ENCODE measurements at places on chromosomes 16 and 17.

DNA sequence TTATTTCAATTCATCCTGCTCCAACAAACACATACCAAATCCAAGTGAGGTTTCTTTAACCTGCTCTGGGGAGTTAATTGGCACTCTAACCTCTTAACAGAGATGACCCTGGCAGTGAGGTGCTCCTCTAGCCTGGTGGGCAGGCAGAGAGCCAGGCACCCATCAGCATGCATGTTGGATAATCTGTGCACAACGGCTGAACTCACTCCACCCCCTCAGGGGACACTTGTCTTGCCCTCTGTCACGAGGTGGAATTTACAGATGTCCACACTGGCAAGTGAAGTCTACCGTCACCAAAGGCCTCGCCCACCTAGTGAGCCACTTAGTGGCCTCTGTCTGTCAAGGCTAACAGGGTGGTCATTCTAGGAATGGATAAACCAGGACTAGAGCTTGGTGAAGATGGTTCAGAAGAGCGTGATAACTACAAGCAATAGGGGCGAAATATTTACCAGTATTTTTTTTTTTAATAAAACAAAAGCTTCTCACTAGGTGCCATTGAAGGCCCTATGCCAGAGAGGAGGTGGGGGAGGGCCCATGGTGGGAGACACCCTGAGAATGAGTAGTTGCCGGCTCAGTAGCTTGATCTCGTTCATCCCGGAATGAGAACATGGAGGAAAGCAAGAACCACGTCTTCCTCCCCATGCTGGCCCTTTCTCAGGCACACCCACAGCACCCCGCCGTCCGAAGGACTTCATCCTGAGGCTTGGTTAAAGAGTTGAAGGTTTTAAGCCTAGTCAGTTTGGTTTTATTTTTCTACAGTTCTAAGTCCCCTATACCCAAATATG lies 25.2 kb downstream of the PLD6 start:
- DNase-seq, result no peak

DNA sequence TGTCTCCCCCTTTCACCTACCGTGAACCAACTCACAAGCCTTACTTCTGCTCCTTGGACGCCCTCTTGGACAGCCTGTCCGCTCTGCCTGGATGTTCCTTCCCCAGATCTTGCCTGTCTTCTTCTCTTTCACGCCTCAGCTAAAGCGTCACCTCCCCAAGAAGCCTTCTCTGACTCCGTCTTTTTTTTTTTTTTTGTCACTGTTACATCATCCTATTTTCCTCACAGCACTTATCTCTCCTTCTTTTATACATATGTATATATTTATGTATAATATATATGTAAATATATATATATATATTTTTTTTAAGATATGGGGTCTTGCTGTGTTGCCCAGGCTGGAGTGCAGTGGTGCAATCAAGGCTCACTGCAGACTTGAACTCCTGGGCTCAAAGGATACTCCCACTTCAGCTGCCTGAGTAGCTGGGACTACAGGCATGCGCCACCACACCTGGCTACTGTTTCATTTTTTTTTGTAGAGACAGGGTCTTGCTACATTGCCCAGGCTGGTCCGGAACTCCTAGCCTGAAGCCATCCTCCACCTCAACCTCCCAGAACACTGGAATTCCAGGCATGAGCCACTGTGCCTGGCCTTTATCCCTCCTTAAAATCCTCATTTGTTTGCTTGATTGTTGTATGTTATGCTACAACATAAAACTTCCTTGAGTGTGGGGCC lies 16.5 kb upstream of the AKTIP start:
- DNase-seq, result no peak

GRCh38 chr17:18327556-18327955 lies 12.5 kb downstream of the SMCR8 start:
- DNase-seq, result no peak

GRCh38 chr17:44988044-44988942 lies 20.2 kb upstream of the C1QL1 start:
- no peak for DNase-seq

- no peak for DNase-seq
Observed at GRCh38 chr16:50468749-50469078, 79.5 kb upstream of the NKD1 start.

- peak; percentile 21 for DNase-seq
Observed at GRCh38 chr16:3879258-3879886, 1.1 kb downstream of the CREBBP start.

DNA sequence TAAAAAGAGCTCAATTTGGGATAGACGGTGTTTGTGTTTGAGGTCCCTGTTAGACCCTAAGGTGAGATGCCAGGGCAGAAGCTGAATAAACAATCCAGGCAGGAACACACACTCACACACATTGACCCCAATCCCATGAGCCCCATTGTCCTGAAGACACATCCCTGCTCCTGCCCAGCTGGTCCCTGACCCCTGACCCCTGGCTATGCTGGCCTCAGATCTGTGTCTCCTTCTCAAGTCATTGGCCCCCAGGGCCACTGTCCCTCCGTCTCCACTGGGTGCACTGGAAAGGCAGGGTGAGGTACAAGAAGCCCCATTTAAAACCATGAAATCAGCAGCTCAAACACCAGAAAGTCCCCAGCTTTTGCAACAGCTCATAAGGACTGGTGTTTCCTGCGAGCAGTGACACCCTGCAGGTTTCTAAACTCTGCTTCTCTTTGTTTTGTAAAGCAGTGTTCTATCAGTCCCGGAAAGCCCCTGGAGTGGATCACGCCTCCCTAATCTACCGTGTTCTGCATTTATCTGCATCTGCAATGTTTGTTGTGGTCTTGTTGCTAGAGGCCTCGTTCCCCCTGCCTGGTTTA lies 18.0 kb upstream of the ASGR2 start:
- DNase-seq, result no peak

All from GM03348 (cell line).